ENCODE measurements at places on chromosomes 13 and 19.

GRCh38 chr13:75481176-75482069 lies 546 bp downstream of the TBC1D4 start:
- DNase-seq, result peak; percentile 63

GRCh38 chr19:29988351-29988750 lies 46.3 kb downstream of the URI1 start:
- DNase-seq, result no peak

DNA sequence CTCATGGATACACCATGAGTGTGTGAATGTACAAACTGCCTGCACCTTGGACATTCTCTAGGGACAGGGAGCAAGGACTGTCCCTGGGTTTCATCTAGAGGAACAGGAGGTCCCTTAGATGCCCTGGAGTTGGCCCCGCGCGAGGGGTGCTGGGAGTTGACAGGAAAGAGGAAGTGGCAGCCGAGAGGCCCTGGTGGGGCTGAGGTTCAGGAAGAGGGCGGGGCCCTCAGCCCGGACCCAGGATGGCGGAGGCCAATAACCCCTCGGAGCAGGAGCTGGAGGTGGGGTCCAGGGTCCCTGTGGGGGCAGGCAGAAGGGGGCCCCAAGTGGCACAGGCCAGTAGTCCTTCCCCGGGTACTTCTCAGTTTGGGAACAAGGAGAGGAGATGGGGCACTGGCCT lies 6.9 kb downstream of the PKN1 start:
- no peak for DNase-seq

DNA sequence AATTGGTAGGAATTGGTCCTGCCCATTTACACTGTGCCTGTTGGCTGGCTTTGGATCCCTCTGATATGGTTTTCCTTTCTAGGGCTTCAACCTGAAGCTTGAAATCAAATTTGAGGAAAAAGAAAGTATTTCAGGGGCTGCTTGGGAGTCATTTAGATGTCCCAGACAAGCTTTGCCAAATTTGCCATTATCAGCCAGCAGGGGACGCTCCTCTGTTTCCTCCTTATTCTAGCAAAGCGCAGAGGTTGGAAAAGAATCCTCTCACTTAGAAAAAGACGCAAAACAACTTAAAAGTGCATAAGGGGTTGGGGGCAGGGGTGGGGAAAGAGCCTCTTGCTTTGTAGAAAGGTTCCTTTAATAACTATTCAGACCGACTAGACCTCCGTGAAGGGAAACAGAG lies 1211.1 kb upstream of the PCDH20 start:
- no peak for DNase-seq

DNA sequence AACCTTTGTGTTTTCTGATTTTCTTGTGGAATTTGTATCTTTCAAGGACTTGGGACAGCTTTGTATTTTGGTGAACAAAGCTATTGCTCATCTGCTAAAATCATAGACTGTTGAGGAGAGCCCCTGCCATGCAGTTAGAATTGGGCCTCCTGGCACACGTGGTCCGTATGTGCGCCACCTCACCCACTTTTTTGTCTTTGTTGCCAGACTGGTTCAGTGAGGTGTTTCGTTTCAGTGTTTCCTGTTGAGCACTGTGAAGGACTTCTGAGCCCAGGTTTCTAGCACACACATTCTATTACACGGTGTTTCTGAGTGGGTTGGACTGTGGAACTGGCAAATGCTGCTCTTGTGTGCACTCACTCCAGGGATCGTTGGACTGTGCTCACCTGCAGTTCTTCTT lies 37.6 kb upstream of the RNF113B start:
- DNase-seq, result no peak
